ENCODE measurements at places on chromosomes 1 and 21.

- no peak for DNase-seq
These were observed 66.4 kb downstream of the RGS13 start for GRCh38 chr1:192702212-192702902.

- DNase-seq, result no peak
These were observed 59.6 kb upstream of the FAM3B start for GRCh38 chr21:41256771-41257702.

DNA sequence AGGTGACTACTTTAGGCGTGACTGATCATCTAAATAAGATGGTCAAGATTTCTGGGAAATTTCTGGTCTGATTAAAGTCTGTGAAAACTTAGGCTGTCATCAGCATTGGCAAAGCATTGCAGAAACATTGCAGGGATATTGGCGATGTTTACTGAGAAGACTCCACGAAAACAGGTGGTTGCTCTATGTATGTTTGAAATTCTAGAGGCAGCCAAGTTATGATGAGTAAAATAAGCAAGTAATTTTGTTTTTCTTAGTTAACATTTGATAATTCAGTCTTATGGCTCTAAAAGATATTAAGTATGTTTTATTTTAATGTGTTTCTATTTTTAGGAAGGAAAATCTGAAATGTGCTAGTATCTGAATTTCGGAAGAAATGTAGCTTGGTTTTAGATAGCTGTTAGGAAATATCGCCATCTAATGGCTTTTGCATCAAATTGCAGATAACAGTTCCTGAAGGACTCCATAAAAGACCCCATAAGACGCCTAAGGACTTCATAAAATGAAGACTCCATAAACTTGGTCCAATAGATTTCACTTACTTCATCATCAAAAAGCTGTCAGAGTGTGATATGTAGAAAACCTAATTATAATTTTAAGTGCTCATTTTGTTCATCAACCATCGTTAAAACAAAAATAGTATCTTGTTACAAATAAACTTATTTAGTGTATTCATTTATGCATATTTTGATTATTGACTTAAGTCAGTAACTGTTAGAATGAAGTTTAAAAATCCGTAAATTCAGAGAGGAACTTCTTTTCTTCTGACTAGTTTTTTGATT lies 344.6 kb downstream of the RYR2 start:
- no peak for DNase-seq

- DNase-seq, result no peak
These were observed 151.0 kb upstream of the KCNJ6 start for GRCh38 chr21:38067086-38067739.

- no peak for DNase-seq
These were observed 26.7 kb upstream of the LDLRAP1 start for GRCh38 chr1:25516686-25517085.

DNA sequence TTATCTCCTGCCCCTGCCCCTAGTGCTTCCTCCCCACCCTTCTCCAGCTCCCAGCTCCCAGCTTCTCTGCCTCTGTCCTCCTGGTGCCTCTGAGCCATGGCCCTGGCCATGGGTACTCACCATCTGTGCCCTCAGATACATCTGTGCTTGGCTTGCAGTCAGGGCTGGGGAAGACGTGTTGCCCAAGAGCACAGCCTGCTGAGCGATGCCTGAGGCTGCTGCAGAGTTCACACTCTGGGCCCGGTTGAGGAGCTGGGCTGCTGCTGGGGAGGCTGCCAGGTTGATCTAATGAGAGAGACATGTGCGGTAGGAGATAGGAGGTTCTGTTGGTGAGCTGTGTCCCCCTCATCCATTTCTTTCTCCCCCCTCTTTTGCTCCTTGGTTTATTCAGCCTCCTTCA lies 49.4 kb upstream of the A3GALT2 start:
- no peak for DNase-seq
